Stimulated activated CD4-positive, alpha-beta T cell treated with anti-CD3 and anti-CD28 coated beads, Interleukin-1b, Interleukin-23, amount 100 ng/mL, for 1 hour (primary cell): ENCODE measurements at places on chromosomes 2 and 18.

- DNase-seq: no peak
Observed at GRCh38 chr2:43098539-43098938, 127.9 kb downstream of the ZFP36L2 start.

- DNase-seq: no peak
Observed at GRCh38 chr2:166067229-166067628, 60.6 kb downstream of the SCN1A start.

DNA sequence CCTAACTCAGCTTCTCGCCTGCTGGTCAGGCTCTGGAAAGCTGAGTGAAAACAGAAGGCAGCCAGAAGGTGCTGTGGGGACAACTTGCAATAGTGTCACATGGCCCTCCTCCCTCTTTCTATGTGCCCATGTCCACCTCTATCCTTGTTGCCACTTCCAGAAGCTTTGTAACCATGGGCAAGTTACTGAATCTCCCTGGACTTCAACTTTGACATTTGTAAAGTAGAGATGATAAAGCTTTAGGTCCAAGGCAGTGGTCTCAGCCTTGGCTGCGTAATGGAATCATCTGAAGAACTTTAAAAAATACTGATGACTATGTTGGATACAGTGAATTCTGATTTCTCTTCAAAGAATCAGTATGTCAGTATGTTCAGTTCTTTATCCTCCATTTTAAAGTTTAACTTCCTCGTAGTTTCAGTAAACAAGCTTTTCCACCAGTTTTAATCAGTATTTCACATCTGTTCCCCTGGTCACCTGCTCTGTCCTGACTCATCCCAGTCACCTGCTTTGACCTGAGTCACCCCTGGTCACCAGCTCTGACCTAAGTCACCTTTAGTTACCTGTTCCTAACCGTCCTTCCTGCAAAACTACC is 245.2 kb upstream of the STON1 start:
- no peak for DNase-seq

GRCh38 chr18:50310080-50310479 is 22.6 kb upstream of the CXXC1 start:
- DNase-seq: no peak

- no peak for DNase-seq
Observed at GRCh38 chr2:238774071-238774470, 73.8 kb upstream of the TWIST2 start.

DNA sequence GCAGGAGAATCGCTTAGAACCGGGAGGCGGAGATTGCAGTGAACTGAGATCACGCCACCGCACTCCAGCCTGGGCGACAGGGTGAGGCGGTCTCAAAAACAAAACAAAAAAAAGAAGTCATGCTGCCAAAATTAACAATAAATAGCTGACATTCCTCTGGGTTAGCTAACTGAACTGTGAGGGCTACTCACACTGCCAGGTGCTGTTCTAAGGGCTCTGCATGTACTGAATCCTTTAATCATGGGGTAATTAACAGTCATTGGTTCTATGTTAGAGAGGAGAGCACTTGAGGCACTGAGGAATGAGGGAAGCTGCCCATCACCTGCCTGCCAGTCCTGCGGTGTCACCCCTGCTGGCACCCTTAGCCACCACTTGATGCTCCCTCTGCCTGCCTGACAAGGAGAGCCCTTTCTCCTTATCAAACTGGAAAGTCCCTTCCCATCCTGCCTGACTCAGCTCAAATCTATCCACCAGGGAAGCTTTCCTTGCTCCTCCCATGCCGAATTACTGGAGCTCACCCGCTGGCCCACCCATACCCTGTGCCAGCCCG is 73.0 kb upstream of the RIOK3 start:
- DNase-seq: no peak
